ENCODE measurements at places on chromosomes 11 and 22. TPM values are rescaled to one million over a fixed set of nuclear protein-coding genes. Genes with fewer than 3 reads are reported as not detected.

GUCY1A2 gene
- 5.6 TPM for total RNA-seq

DGAT2 gene
- 26.2 TPM for total RNA-seq

LYVE1 gene
- total RNA-seq, result 66.3 TPM

VWCE gene
- total RNA-seq, result 19.2 TPM

HORMAD2 gene
- not detected for total RNA-seq

C22orf23 gene
- total RNA-seq, result not detected

RFPL1 gene
- total RNA-seq, result not detected

Measured in ascending aorta (tissue), 2 donors.